Aorta (tissue), 5 donors: ENCODE measurements at places on chromosomes 7 and 10. TPM values are rescaled to one million over a fixed set of nuclear protein-coding genes. Genes with fewer than 3 reads are reported as not detected.

KLF14 gene
- not detected for polyA plus RNA-seq

CFAP70 gene
- 2.8 TPM for polyA plus RNA-seq

PDE6C gene
- not detected for polyA plus RNA-seq

ALOX5 gene
- 3.2 TPM for polyA plus RNA-seq

UNCX gene
- not detected for polyA plus RNA-seq

DLD gene
- polyA plus RNA-seq: 48.8 TPM

NKX2-3 gene
- 0.50 TPM for polyA plus RNA-seq

METTL27 gene
- polyA plus RNA-seq: not detected

FEZF1 gene
- polyA plus RNA-seq: not detected

ADRB1 gene
- not detected for polyA plus RNA-seq

SUN3 gene
- polyA plus RNA-seq: not detected
